ENCODE measurements at places on chromosomes 1 and 21. TPM values are rescaled to one million over a fixed set of nuclear protein-coding genes. Genes with fewer than 3 reads are reported as not detected.

GRHL3 gene
- not detected for total RNA-seq

FAM163A gene
- total RNA-seq, result not detected

PLA2G2C gene
- total RNA-seq, result 0.73 TPM

- no peak for DNase-seq
Measured at GRCh38 chr1:209607795-209608178, 24.3 kb downstream of the CAMK1G start.

GRCh38 chr1:175750366-175751071 is 7.1 kb upstream of the TNR start:
- DNase-seq, result peak; percentile 9

- no peak for DNase-seq
Measured at GRCh38 chr1:171296897-171297296, 17.1 kb upstream of the FMO4 start.

GRCh38 chr1:53369761-53370160 is 41.9 kb upstream of the LRP8 start:
- peak; percentile 7 for DNase-seq

DNA sequence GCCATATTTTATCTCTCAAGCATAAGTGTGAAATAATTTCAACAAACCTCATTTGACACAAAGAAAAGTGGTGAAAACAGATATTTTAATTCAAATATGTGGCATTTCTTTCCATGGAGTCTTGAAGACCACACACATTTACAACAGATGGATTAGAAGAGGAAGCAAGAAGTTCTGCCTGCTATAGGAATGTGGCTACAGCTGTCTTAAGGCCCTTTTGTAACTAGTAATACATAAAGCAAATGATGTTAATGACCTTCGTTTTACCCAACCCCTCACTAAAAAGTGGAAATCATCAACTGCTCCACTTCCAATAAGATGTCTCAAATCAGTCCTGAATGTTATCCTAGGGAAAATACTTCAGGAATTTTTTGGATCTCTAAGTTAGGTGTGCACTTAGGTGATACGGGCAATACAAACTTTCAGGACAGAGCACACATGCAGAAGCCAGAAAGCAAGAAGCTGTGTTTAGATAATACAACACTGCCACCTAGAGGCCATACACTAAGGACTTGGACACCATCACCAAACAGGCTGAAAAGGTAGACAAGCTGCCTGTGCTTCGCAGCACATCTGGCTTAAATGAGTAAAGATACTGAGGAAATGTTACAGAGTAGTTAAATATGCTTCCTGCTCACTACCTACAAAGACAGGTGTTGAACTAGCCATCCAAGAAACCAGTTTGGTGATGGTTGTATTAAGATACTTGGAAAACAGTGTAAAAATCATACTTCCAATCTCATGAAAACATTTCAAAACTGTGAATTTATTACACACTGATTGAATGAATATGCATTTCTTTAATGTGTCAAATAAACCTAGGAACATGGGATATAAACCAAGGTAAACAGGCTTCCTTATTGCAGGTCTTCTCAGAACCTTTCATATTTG is 24.4 kb downstream of the RRAGC start:
- no peak for DNase-seq

DNA sequence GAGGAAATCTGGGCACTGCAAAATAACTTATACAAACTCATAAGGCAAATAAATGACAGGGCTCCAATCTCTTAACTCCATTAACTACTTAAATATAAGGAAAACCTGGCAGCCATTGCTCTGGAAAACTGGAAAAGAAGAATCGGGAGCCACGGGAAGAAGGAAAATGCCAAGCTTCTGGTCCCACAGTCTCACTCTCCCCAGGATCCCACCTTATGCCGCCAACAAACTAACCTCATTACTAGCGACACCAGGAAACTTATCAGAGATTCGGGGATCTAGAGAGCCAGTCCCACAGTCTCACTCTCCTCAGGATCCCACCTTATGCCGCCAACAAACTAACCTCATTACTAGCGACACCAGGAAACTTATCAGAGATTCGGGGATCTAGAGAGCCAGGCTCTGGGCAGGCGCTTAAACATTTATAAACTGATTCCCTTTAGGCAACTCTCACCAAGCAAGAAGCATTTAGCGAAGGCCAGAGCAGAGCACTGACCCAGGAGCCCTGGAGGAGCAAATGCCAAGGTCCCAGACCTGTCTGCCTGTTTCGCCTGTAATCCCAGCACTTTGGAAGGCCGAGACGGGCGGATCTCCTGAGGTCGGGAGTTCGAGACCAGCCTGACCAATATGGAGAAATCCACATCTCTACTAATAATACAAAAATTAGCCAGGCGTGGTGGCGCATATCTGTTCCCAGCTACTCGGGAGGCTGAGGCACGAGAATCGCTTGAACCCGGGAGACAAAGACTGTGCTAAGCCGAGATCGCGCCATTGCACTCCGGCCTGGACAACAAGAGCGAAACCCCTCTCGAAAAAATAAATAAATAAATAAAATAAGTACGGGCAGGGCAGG is 720 bp downstream of the PSMB2 start:
- DNase-seq, result no peak

DNA sequence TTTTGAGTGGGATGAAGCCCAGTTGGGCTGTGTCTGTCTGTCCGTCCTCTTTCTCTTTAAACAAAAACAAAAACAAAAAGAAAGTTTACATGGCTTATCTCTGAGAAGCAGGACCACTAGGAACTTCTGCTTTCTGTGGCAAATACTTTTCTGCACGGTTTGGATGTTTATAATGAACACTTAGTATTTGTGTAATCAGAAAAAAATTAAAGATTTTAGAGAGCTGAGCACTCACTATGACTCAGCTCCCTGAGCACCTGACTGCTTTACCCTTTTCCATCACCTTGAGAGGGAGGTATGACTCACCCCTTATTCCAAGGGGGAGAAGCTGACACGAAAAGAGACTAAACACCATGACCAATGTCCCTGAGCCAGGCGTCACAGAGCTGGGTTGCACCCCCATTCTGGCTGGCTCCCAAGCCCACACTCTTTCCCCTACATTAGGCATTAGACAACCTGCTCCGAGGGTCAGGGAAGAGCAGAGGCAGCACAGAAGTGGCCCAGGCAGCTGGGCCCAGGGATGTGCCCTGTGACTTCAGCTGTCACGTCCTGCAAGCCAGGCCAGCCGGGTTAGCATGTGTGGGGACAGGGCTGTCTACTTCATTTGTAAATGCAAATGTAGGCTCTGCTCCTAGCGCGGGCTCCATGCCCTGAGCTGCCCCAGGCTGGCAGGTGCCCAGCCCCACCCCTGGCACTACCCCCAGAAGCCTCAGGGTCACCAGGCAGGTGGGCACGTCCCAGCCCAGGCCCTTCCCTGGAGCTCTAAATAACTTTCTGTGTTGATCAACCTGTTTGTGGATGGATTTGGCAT is 30.4 kb downstream of the RAP1GAP start:
- DNase-seq, result peak; percentile 74

DNA sequence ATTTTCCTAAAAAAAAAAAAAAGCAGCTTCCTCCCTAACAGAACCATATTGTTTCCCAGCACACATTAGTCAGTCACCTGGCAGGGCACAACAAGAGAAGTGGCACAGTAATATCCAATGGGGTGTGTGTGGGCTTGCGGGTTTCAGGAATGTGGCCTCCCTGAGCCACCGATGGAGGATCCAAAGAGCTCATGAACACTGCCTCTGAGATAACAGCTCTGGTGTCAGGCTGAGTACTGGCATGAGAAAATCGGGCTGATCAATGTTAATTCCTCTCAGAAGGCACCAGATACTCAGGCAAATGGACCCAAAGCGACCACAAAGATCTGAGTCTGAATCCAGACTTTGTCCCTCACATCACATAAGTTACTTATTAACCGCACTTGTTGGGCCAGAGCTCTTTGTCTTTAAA is 2.2 kb upstream of the LYPD8 start:
- DNase-seq, result peak; percentile 45

- no peak for DNase-seq
Measured at GRCh38 chr1:148158341-148159003, 6.4 kb upstream of the NBPF11 start.

GRCh38 chr1:55068638-55069037 is 29.3 kb downstream of the PCSK9 start:
- DNase-seq, result no peak

- no peak for DNase-seq
Measured at GRCh38 chr1:242530761-242531160, 6.3 kb upstream of the PLD5 start.

DNA sequence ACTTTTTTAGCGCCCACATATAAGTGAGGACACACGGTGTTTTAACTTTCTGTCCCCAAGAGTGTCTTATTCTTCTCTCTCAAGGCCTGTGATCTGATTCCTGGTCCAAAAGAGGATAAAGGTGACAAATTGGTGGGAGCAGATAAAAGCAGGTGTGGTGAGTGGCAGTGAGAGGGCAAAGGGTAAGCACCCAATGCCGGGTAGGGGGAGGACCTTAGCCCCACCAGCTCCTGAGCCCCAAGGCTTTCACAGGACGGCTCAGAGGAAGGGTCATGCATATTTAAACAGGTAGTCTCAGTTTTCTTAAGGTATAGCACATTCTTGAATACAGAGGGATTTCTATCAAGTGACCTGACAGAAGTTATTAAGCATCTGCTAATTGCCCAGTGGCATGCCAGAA is 19.6 kb downstream of the LBR start:
- no peak for DNase-seq

GRCh38 chr1:235102993-235103411 is 25.6 kb downstream of the TOMM20 start:
- DNase-seq, result no peak

DNA sequence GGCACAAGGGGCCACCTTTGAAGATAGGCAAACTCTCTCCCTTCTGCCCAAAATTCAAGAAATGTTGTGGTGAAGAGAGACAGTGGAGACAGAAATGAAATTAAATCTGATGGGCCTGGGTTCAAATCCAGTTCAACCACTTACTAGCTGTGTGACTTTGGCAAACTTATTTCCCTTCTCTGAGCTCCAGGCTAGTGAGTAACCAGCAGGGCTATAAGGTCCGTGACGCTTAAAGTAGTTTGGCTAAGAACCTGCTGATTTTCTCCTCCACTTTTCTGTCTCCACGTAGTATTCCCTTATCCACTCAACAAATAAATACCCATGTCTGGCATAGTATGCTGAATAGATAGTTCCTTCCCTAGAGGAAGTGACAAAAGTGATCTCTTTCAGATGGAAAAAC is 1.9 kb downstream of the SLC2A1 start:
- no peak for DNase-seq

DNA sequence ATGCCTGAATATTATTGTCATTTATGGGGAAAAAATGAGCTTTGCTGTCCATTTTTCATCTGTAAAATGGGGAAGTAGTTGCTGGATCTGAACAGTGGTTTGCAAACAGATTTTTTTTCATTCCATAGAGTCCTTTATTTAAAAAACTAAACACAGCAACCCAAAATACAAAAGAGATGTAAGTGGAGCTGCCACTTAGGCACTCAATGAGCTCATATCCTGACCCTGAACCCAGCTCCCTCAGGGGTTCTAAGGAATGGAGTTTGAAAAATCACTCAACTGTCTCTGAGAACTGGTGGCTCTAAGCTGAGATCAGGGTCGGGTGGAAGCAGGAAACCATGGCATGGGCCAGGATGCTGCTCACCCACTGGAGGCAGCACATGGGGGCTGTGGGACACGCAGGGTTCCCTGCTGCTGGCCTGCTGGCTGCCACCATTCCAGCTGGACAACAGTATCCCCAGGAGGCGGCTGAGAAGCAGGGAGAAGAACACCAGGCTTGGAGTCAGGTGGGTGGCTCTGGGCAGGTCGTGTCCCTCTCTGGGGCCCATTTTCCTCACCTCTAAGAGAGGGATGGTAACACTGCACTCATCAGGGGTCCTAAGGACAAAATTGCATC is 9.6 kb upstream of the ECE1 start:
- DNase-seq, result no peak

DNA sequence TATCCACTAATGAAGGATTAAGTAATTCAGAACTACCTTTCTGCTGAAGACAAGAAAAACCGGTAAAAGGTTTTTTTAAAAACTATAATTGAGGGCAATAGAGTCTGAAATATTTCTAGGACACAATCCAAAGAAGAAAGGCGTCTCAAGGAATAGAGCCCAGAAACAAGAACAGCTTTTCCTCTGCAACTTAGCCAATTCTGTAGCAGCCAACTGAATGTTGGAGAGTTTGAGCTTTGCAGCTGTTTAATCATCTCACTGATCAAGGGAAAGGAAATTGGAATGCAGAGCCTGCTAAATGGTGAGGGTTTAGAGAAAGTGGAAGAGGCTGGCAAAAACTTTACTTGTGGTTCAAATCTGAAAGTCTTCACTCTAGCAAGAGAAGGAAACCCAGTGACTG is 818.9 kb downstream of the KCNT2 start:
- DNase-seq, result no peak

All from stomach (tissue), 19 donors.